ENCODE measurements at places on chromosomes 7 and 10.
A peak's percentile ranks its signal among the peaks of the same experiment; 100 is the strongest.

GRCh38 chr7:105452085-105452484, 63.4 kb upstream of the SRPK2 start:
- DNase-seq: peak; percentile 61

DNA sequence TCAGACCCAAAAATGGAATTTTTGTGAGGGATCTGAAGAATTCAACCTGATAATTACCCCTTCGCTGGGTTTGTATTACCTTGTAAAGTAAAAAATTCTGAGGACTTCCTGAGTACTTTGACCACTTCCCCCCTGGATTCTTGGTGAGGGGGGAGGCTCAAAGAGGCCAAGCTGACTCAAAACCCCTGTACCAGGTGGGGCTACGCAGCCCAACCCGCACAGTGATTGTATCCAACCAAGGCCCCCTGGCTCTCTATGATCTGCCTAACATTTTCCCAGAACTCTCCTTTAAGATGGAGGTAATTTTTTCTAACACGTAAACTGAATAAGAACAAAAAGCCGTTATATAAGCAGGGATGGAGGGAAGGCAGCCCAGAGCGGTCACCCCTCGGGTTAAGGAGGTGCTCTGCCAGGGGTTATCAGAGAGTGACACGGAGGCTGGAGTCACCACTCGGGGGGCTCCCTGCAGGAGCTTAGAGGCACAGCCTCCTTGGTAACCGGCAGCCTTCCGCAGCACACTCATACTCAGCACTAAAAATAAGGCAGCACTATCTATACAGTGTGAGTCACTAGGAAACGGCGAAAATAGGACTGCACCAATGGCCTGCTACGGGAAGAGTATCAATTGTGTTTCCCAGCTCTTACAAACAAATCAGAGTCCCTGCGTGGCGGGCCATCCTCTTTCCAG, 255.4 kb downstream of the ELMO1 start:
- DNase-seq: no peak

DNA sequence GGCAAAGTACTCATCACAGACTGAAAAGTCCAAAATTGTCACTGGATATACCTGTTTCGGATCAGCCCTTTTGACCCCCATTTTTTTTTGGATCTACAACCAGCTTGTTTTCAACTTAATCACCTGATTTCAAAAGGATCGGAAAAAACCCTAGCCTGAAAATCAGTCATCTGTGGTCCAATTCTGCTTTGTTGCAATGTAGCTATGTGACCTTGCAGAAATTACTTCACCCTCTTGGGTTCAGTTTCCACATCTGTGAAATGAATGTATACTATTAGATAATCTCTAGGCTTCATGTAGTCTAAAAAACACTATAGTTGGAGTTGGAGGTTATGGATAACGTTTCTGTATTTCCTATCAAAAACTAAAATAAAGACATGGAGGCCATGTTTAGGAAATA, 37.1 kb downstream of the STEAP4 start:
- no peak for DNase-seq

GRCh38 chr7:124460056-124460450, 305.5 kb downstream of the GPR37 start:
- no peak for DNase-seq

GRCh38 chr10:102923601-102924000, 5.5 kb downstream of the CNNM2 start:
- DNase-seq: no peak

DNA sequence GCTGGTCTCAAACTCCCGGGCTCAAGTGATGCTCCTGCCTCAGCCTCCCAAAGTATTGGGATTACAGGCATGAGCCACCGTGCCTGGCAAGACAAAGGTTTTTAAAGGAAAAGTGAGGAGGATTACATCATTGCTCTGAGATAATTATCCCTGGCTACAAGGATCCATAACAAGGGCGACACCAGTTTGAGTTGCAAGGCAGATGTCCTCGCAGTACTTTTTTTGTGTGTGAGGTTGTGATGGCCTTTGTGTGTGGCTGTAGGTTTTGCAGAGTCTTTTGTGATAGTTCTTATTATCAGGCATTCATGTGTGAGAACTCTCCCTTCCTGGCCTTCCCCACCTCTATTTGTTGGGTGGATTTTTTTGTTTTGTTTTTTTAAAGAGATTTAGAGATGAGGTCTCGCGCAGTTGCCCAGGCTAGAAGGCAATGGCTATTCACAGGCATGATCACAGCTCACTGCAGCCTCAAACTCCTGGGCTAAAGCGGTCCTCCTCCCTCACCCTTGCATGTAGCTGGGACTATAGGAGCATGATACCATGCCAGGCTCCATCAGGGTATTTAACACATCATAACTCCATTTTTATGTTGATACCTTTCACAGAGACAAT, 10.0 kb downstream of the BTBD16 start:
- DNase-seq: no peak

DNA sequence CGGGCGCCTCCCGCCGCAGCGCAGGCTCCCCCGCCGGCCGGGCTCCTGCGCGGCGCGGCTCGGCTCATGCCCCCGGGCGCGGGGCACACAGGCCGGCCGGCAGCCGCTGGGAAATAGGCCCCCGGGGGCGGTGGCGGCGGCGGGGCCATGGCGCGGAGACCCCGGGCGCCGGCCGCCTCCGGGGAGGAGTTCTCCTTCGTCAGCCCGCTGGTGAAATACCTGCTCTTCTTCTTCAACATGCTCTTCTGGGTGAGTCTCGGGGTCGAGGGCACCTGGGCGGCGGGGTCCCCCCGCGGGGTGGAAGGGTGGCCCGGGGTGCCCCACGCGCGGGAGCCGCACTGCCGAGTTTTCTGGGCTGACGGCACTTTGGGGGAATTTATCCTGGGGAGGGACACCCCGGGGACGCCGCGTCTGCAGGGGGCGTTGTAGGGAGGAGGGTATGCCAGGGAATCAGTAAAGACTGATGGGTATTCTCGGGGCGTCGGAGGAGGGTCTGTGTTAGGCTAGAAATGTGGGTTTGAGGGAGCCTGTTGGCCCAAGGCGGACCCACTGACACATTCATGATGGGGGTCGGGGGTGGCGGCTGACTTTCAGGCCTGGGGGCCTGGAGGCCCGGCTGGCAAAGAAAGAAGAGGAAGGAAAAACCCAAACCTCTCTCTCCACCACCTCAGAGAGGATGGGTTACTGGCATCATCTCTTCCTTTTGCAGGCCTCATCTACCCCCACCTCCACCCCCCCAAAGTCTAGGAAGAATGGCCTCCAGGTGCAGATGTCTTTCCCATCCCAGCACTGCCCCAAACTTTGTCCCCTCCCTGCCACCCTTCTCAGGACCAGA, 544 bp downstream of the TSPAN33 start:
- no peak for DNase-seq
